ENCODE measurements at places on chromosomes 12 and 14.

- DNase-seq = no peak
Measured at GRCh38 chr12:6823182-6824084, 1.8 kb downstream of the GPR162 start.

DNA sequence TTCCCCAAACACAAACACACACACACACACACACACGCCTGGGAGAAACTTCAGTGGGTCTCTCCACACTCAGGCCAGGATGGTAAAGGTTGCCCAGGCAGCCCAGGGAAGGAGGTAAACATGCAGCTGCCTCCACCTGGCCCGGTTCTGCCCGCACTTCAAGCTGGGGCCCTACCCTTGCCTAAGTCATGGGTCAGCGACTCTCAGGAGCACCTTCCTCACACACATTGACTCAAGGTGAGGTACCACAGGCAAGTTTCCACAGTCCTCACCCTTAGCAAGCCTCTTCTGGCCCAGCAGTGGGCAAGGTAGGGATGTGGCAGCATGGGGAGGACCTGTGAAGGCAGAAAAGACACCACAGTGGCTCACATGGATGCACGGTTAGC, 14.1 kb upstream of the FAIM2 start:
- DNase-seq = no peak

GRCh38 chr12:13337791-13338190, 141.3 kb downstream of the EMP1 start:
- no peak for DNase-seq

- DNase-seq = no peak
Measured at GRCh38 chr12:131833896-131834641, 5.9 kb downstream of the MMP17 start.

- DNase-seq = no peak
Measured at GRCh38 chr14:100950024-100950423, 46.5 kb upstream of the RTL1 start.

DNA sequence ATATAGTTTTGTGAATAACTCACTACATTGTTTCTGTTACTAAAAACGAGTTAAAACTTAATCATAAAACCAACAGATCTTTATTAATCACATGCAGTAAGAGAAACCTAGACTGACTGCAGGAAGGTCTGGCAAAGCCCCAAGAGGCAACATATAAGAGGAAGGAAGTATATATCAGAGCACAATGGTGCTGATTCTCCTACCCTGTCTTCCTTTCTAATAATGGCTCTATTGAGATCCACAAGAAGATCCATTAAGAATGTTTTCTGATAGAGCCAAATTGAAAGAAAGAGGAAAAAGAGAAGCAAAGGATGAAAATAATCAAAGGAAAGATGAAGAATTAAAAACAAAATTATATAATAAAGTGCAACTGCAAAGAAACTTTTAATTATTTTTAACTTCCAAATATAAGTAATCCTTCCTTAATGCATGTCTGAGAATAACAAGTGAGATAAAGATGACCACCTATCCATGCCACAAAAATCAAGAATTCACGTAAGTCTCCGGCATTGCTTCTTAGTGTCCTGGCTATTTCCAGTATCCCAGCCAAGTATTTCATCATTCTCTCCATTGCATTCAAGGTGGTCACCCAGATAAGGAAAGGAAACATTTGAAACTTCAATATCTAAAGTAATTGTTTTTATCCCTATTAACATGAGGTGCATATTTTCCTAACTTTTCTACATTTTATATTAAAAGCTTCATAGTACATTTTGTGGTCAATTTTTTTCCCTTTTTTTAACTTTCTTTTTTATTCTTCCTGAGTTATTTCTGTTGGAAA, 62.2 kb downstream of the SOX5 start:
- DNase-seq = no peak

- DNase-seq = no peak
Measured at GRCh38 chr12:61923152-61923551, 337.1 kb upstream of the USP15 start.

- DNase-seq = no peak
Measured at GRCh38 chr14:105665247-105665950, 139.0 kb downstream of the TMEM121 start.

GRCh38 chr14:92475037-92475436, 38.5 kb upstream of the RIN3 start:
- DNase-seq = no peak

GRCh38 chr12:126157575-126157966, 1092.3 kb downstream of the AACS start:
- no peak for DNase-seq

DNA sequence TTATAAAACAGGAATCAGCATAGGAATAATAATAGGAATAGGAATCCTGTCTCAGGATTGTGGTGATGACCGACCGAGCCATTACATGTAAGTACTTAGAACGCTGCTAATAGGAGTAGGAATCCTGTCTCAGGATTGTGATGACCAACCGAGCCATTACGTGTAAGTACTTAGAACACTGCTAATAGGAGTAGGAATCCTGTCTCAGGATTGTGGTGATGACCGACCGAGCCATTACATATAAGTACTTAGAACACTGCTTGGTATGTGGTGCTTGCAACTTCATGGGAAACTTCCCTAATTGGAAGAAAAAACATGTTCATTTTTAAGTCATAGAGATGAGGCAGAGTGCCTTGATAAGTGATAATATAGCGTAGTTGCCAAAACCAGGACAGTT, 30.0 kb downstream of the ELK3 start:
- DNase-seq = no peak

DNA sequence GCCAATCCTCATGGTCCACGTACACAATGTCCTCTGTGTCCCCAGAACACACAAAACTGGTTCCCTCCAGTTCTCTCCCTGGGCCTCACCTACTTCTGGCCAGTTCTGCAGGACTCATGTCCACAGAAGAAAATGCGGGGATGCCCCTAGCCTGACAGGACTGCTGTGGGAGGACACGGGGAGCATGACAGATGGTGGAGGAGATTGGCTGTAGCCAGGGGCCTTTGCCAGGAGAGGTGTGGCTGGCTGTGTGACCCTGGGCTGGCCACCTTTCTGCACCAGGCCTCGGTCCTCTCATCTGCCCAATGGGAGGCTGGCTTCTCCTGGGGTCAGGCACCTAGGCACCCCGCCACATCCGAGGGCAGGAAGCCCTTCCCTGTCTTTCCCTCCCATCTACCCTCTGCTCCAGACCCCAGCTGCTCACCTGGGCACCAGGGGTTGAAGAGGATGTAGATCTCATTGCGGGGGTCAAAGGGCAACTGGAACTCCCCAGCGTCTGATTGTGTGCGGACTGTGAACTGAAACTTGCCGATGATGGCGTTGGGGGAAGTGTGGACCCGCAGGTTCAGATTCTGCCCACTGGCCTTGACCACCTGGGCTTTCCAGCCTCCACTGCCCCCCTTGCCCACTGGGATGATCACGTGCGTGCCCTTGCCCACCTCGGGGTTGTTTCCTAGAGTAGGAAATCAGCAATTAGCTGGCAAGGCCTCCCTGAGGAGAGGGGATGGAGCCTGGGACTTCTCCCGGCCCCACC, 2.8 kb downstream of the TGM1 start:
- DNase-seq = no peak

- no peak for DNase-seq
Measured at GRCh38 chr12:96335270-96335669, 65.0 kb downstream of the CDK17 start.

GRCh38 chr12:8894378-8894777, 19.9 kb upstream of the PHC1 start:
- DNase-seq = no peak

DNA sequence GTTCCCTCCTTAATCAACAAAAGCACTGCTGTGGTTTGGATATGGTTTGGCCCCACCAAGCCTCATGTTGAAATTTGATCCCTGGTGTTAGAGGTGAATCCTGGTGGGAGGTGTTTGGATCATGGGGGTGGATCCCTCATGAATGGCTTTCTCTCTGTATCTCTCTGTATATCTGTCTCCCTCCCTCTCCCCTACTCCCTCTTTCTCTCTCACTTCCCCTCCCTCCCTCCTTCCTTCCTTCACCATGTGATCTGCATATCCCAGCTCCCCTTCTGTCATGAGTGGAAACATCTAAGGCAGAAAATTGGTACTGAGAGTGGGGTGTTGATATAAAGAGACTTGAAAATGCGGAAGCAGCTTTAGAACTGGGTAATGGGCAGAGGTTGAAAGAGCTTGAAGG, 5.2 kb downstream of the GSKIP start:
- DNase-seq = no peak

- no peak for DNase-seq
Measured at GRCh38 chr12:112167718-112168525, 42.6 kb downstream of the TRAFD1 start.

GRCh38 chr12:43551971-43552559, at the start of gene ADAMTS20:
TSS of gene ADAMTS20 (minus strand) at chr12:43552203. CDS start at chr12:43551921, 282 bp downstream.
- no peak for DNase-seq

DNA sequence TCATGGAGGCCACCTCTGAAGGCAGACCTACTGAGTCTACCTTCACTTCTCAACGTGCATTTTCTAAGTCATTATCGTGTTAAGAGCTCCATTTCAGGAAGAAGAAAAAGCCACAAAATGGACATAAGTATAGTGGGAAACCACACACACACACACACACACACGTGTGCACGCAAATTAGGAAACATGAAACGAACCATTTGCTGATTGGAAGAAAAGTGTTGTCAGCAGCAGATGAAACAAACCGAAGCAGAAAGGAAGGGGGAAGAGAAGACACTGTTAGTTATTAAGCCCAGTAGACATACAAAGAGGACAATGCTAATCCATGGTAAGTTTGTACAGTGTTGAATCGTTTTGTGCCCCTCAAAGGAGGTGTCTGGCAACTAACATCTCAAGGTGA, 9.9 kb upstream of the VPS33A start:
- no peak for DNase-seq

DNA sequence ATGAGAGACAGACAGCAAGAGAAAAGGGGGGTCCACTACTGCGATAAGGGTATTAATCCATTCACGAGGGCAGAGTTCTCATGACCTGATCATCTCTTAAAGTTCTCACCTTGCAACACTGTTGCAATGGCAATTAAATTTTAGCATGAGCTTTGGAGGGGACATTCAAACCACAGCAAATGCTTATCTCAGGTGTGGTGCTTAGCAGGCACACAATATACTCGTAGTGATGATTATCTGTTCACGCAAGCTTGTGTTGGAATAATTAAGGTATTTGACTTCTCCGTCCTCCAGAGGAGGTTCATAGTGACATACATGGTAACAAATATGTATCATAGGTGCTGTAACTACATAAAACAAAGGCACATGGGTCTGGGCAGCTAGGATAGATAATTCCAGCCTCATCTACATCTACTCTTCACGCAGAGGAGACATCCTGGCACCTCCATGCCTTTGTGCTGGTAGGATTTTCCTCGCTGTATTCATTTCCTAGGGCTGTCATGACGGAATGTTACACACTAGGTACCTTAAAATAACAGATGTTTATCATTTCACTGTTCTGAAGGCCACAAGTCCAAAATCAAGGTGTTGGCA, 221.2 kb downstream of the RBM19 start:
- peak; percentile 77 for DNase-seq

- DNase-seq = no peak
Measured at GRCh38 chr12:124428136-124428791, 133.4 kb downstream of the RFLNA start.

GRCh38 chr12:120368789-120369602, at the start of gene MSI1:
TSS of gene MSI1 (minus strand) at chr12:120369164. CDS start at chr12:120369091, 73 bp downstream.
- no peak for DNase-seq

DNA sequence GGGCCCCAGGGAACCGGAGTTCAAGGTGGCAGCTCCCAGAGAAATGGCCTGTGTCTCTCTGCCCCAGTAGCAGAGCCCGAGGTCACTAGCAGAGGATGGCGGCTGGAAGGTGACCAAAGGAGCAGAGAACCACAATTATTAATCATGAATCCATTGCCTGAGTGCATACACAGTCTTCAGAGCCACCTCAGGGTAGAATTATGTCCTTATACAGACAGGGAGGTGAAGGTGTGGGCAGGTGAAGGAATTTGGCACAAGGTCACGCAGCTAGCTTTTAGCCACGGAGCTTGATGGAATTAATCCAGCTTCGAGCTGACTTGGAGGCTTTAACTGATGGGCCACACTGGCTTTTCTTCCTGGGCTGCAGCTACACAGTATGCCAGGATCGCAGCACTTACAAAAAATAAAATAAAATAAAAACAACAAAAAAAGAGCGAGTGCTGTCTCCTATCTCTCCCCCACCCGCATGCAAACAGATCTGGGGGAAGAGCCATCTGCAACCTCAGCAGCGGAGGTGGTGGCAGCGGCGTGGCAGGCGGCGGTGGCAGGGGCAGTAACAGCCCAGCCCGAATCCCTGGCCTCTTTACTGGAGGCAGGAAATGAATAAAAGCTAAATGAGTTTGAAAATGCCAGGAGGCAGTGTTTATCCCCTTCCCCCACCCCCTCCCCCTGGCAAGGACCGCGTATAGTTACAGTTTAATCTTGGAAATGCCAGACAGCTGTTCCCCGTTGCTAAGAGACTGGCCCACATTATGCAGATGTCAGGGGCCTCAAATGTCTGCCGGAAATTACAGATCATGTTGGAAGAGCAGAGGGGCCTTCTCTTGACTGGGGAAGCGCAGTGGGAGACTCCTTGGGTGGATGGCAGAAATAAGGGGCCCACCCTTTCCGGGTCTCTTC, 93.5 kb downstream of the LRRC74A start:
- DNase-seq = peak; percentile 32

DNA sequence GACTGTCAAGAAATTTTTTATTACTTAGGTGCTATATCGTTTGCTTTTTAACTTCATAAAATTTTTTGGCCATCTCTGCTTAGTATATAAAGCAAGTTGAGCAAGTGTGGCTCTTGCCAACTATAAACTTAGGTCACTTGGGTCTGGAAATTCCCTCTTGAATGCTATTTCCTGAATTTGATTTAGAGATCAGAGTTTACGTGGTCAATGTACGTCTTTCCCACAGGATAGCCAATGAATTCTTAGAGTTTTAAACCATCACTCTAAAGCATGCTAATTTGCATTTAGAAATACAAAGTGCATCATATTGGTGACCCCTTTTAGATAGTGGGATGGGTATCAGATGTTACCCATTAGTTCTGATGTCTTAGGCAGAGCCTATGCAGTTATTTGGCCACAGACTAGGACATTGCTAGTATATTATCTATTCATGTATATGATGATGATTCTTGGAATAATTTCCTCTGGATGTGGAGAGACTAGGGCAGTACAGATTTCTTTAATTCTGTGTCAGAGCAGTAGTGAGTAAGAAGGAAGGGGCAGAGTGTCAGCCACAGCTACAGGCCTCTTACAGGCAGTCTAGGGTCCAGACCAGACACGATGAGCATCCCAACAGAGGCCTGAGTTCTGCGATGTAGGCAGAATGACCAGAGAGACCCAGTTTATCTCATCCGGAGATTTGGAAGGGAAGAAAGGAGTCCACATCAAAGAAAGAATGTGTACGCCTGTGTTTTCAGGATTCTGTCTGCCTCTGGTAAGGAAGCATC, 30.3 kb downstream of the SCN8A start:
- DNase-seq = no peak

- DNase-seq = no peak
Measured at GRCh38 chr14:67881225-67881624, 61.6 kb downstream of the RAD51B start.

DNA sequence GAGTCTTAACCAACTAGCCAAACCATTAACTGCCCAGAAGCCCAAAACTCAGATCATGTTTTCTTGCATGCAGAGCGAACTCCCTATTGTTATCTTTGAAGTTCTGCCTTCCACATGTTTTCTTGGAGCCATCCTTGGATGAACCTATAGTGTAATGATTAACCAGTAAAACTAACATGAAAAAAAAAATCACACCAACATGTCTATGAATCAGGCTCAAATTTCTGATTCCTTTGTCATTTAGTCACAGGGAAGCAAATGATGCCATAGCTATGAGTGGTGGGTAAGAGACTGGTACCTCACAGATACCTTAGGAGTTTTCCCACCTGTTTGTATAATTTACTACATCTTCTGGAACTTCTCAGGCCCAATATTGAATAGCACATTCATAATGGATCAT, 70.7 kb downstream of the PTPRO start:
- no peak for DNase-seq

GRCh38 chr14:105374389-105374788, 23.9 kb upstream of the TEX22 start:
- no peak for DNase-seq

Measured in hematopoietic multipotent progenitor cell treated with erythropoietin and hydrocortisone succinate and interleukin-3 and kit ligand, for 8 days (in vitro differentiated cells).